Activated CD8-positive, alpha-beta T cell treated with anti-CD3 and anti-CD28 coated beads for 36 hours (primary cell): ENCODE measurements at places on chromosomes 12 and 14. TPM values are rescaled to one million over a fixed set of nuclear protein-coding genes. Genes with fewer than 3 reads are reported as not detected.

- DNase-seq = no peak
Measured at GRCh38 chr12:52964556-52965336, 15.8 kb downstream of the KRT18 start.

- no peak for DNase-seq
Measured at GRCh38 chr14:43132441-43132840, 1374.6 kb downstream of the FSCB start.

GRCh38 chr14:35159742-35160409 is 37.5 kb downstream of the PRORP start:
- no peak for DNase-seq

- no peak for DNase-seq
Measured at GRCh38 chr12:85310456-85311076, 30.5 kb downstream of the ALX1 start.

DNA sequence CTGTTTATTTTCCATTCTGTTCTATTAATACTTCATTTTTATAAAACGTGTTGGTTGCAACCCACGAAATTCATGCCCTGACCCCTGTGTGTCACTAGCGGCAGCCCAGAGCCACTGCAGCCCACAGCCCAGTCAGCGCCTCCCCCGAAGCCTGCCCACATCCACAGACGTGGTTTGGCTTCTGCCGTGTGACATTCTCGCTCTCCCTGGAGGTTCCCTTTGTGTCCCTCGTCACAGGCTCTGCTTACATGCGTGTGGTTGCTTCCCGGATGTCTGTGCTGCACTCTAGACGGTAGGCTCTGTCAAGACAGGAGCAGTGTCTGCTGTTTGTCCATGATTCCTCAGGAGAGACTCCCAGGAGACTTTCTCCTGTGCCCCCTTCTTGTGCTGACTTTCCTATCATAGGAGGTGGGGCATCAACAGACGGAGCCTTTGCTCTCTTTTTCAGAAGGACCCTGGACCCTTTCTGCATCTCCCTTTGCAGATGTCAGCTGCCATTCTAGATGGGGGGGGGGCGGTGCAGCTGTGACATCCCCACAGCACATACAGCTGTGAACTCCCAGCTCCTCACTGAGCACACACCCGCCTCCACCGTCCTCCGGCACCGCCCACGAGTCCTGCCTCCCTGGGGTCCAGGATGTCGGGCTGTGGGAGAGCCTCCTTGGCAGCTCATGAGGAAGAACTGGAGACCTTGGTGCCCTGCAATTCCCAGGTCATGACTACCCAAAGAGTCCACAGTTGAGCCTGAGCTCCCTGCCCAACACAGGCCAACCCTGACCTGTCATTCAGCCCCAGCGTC is 36.8 kb upstream of the PIWIL1 start:
- no peak for DNase-seq

DNA sequence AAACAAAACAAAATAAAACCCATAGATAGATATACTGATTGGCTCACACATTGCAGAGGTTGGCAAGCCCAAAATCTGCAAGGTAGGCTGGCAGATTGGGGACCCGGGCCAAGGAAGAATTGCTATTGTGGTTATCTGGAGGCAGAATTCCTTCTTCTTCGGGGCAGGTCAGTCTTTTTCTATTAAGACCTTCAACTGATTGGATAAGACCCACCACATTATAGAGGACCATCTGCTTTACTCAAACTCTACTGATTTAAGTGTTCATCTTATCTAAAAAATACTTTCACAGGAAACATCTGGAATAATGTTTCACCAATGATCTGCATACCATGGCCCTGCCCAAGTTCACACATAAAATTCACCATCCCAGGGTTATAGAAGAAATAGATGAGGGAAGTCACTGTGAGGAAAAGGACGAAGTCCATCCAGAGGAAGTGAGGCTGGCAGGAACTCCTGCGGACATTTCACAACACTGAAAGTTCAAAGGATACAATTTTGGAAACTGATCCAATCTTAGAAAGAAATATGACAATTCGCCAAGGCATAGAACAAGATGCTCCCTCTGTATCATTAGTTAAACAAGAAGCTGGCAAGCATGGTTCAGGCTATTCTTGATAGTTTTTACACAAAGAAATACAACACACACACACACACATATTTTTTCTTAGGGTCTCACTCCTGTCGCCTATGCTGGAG is 127.6 kb upstream of the MED13L start:
- DNase-seq = no peak

- no peak for DNase-seq
Measured at GRCh38 chr12:54428050-54429013, 9.3 kb upstream of the ITGA5 start.

DNA sequence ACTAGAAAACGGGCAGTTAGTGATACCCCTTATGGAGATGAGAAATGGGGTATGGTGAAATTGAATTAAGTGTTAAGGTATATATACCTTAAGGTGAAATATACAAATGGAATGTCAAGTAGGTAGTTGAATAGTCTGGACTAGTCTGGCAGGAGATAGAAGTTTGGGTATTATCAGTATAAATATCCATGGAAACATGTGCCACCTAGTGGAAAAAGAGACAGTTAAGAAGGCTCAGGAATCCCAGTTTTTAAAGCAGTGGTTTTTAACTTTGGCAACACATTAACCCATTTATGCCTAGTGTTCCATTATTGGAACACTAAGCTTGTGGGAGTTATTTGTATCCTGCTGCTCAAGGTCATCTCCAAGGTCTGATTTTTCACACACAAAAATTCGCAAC is 38.6 kb upstream of the TPH2 start:
- DNase-seq = no peak

DNA sequence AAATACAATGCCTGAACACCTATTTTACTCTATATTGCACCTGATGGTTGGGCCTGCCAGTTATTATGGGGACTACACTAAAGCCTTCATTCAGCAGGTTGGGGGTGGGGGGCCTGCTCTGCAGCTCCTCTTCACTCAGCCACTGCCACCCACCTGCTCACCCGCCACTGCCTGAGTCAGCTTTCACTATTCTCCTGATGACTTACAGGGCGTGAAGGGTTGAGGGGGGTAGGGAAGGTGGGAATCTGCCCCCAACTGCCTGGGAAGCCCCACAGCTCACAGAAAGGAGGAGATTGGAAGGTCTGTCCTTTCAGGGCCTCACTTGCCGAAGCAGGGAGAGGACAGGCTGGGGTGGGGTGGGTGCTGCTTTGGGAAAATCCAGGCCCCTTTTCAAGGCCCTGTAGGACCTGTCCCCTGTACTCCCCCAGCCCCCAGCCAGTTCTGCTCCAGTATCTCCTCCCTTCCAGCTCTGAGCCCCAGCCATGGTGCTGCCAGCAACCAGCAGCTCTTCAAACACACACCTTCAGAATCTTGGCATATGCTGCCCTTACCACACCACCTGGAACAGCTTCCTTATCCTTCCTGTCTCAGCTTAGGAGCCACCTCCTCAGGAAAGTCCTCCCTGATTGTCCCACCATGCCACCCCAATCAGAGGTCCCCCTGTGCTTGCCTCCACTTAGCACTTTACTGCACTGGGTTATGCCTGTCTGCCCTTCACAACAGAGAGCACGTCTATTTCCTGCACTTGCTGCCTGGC is 33.1 kb downstream of the IRF2BPL start:
- peak; percentile 72 for DNase-seq

GRCh38 chr14:51674294-51675002 is 22.7 kb downstream of the FRMD6 start:
- DNase-seq = no peak

GRCh38 chr14:94113490-94113889 is 3.0 kb downstream of the IFI27 start:
- no peak for DNase-seq

The KRT75 gene
- not detected for total RNA-seq

The SLC7A7 gene
- total RNA-seq = 0.45 TPM

The USP44 gene
- 15.2 TPM for total RNA-seq

The DPPA3 gene
- total RNA-seq = not detected

The RBP5 gene
- total RNA-seq = not detected

The GLIPR1L2 gene
- total RNA-seq = 0.43 TPM
